Fibroblast of the aortic adventitia (primary cell): ENCODE measurements at places on chromosomes 4 and X.

- DNase-seq: no peak
Measured at GRCh38 chrX:72545990-72546389, 26.7 kb downstream of the HDAC8 start.

DNA sequence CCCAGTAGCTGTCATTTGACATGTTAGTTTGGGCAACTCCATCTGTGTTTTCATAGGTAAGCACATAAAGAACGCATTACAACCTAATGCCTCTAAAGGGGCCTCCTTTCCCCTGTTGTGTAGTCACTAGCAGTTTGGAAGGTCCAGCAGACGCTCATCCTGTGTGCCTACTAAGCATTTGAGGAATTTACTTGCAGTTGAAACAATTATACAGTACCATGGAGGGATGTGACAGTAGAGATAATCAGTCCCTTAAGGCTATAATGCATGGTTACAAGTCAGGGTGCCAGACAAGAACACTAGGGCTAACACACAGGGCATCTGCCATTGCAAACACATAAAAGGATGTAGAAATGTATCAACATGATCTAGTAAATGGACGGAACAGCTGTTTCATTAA, 138.3 kb downstream of the PCDH10 start:
- DNase-seq: no peak

DNA sequence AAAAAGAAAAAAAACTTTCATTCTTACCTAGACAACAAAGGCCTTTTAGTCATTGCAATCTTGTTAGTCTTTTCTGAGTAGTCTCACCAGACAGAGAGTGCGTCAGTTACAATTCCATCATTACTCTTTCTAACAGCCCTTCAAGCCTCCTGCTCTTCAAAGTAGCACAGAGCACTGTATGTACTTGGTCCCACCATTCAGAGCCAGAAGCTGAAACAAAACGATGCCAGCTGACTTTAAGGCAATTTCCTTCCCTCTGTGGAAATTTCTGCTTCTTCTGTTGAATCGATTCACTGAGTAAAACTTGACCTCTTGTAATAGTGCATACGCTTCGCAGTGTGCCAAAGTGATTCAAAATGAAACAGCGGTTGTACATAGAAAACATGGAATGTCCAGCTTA, 57.7 kb upstream of the TENM3 start:
- DNase-seq: no peak

DNA sequence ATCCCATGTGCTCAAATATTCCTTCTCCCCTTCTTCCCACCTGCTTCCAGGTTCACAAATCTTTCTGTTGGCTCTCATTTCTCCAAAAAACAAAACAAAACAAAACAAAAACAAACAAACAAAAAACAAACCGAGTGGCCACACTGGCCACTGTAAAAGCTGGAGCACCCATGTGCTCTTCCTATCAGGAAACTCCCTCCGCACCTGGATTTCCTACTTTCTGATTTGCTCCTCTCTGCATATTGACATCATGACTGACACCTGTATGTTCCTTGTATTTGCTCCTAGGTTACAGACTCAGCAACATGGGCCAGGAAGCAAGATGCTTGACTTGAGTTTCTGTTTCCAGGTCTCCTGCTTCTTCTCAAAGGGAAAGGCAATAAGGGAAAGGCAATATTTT, 258.8 kb downstream of the GPC3 start:
- DNase-seq: no peak

- no peak for DNase-seq
Measured at GRCh38 chr4:130080872-130081451, 985.0 kb downstream of the C4orf33 start.

DNA sequence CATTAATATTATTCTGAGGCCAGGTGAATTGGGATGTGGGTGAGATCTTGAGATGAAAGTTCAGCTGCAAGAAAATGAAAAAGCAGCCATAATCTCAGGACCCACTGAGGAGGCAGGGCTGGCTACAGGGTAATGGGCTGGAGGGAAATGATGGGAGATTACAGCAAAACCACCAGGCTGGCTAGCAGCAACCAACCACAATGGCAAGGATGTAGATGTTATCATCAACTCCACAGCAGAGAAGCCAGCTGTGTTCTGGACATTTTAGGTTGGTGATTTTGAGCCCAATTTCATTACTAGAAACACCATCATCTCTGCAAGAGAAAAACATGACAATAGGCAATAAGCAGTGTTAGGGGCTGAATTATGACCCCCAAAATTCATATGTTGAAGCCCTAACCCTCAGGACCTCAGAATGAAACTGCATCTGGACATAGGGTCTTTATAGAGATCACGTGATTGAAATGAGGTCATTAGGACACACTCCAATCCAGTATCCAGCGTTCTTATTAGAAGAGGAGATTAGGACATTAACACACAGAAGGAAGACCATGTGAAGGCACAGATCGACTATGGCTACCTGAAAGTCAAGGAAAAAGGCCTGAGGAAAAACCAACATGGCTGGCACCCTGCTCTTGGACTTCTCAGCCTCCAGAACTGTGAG, 139.8 kb upstream of the KIT start:
- DNase-seq: no peak

- DNase-seq: no peak
Measured at GRCh38 chr4:123602007-123602406, 205.4 kb downstream of the SPRY1 start.

DNA sequence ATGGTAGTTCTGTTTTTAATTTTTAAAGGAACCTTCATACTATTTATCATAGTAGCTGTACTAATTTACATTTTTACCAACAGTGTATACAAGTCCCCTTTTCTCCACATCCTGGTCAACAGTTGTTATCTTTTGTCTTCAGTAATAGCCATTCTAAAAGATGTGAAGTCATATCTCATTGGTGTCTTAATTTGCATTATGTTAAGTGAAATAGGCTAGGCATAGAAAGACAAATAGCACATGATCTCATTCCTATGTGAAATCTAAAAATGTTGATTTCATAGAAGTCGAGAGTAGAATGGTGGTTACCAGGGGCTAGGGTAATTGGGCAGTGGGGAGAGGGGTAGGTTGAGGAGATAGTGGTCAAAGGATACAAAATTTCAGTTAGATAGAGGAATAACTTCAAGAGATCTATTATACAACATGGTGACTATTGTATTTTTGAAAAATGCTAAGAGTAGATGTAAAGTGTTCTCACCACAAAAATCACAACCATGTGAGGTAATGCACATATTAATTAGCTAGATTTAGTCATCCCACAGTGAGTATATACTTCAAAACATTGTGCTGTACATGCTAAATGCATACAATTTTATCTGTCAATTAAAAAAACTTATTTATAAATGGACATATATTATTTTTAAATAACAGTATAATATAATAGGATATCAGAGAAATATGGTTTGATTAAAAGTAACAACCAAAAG, 58.9 kb downstream of the DIAPH2 start:
- no peak for DNase-seq

DNA sequence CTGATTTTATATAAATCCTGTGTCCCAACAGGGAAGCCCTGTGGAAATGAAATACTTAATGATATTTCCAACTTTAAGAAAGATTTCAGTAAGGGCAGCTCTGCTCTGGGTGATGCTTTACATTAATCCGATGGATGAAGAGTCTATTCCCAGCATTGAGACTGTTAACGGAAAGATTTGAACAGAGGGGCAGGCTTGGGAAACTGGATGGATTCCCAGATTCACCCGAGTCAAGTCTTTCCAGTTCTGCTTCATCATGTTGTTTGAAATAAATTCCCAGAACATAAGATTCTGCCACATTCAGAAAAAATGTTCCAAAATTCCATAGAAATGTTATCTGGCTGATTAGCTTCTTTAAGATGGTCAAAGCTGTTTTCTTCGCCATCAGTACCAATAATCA, 246.0 kb downstream of the FBXW7 start:
- peak; percentile 77 for DNase-seq

- DNase-seq: no peak
Measured at GRCh38 chr4:33068539-33068938, 2348.4 kb downstream of the PCDH7 start.

GRCh38 chr4:74093981-74094623, 4.9 kb downstream of the CXCL2 start:
- no peak for DNase-seq

GRCh38 chr4:118850488-118851173, 14.7 kb upstream of the SEC24D start:
- peak; percentile 27 for DNase-seq

GRCh38 chr4:14792702-14793227, 209.5 kb upstream of the CPEB2 start:
- DNase-seq: no peak
